Dermis blood vessel endothelial cell (primary cell): ENCODE measurements at places on chromosomes 5 and 9. TPM values are rescaled to one million over a fixed set of nuclear protein-coding genes. Genes with fewer than 3 reads are reported as not detected.

Gene HAVCR2
- total RNA-seq = under 0.01 and 0.09 TPM in 2 replicates

Gene FAM240B
- total RNA-seq = not detected in 2 replicates

Gene IFNB1
- total RNA-seq = not detected in 2 replicates

Gene RAB3C
- total RNA-seq = 0.17 and 1.9 TPM in 2 replicates

Gene IL3
- total RNA-seq = not detected in 2 replicates

Gene GRXCR2
- total RNA-seq = not detected in 2 replicates

Gene ZFP62
- total RNA-seq = 21.5 and 23.1 TPM in 2 replicates

Gene MLANA
- total RNA-seq = not detected in 2 replicates

Gene SHOC1
- total RNA-seq = not detected in 2 replicates

Gene HBEGF
- 30.6 and 33.4 TPM in 2 replicates for total RNA-seq

Gene SLC9A3
- 1.5 TPM in 2 replicates for total RNA-seq

Gene SFXN1
- total RNA-seq = 109 and 176 TPM in 2 replicates

Gene TRPM3
- total RNA-seq = 0.37 and 1.4 TPM in 2 replicates

Gene PURA
- total RNA-seq = 7.8 and 8.7 TPM in 2 replicates
